ENCODE measurements at places on chromosomes 3 and 15. TPM values are rescaled to one million over a fixed set of nuclear protein-coding genes. Genes with fewer than 3 reads are reported as not detected.
A peak's percentile ranks its signal among the peaks of the same experiment; 100 is the strongest.

SPRED1 gene
- 0.92 TPM for total RNA-seq

DNA sequence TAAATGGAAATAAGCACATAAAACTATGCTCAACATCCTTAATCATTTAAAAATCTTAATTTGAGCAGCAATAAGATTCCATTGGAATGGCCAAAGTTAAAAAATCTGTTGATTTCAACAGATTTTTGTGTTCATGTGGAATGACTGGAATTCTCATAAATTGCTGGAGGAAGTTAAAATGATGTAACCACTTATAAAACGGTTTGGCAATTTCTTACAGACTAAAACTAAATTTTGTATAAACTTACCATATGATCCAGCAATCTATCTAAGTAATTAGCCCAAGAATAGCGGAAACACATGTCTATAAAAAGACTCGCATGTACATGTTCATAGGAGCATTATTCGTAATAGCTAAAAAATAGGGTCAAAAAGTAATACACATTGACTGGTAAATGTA is 1713.6 kb downstream of the SI start:
- H3K4me1 ChIP-seq, result no peaks in the 10 kb centered on the region
- DNase-seq, result no peak
- no peak overlapping the region for H3K27ac ChIP-seq
- H3K36me3 ChIP-seq, result no peaks in the 10 kb centered on the region

DNA sequence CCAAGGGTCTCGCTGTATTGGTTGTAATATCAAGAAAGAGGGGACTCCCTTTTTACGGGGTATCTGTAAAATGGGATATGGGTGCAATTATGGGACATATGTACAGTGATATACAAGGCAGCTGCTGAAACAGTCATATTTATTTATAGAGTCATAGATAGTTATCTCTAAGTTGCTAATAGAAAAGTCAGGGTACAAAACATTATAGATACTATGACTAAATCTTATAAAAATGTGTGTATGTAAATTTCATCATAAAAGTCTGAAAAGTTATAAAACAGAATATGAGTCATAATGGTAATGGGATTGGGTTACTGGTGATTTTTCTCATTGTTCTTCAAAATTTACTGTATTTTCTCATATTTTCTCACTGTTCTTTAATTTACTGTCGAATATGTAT is 344.9 kb upstream of the SLCO3A1 start:
- H3K27me3 ChIP-seq, result no peaks in the 10 kb centered on the region
- no peak overlapping the region for H3K27ac ChIP-seq
- no peaks in the 10 kb centered on the region for H3K4me1 ChIP-seq
- no peak overlapping the region for H3K4me3 ChIP-seq
- H3K36me3 ChIP-seq, result no peaks in the 10 kb centered on the region

UNC13C gene
- total RNA-seq, result not detected

GRCh38 chr3:81823882-81824395 is 62.5 kb upstream of the GBE1 start:
- H3K27me3 ChIP-seq, result peaks cover 4% of the 10 kb centered on the region
- no peak for DNase-seq
- no peaks in the 10 kb centered on the region for H3K4me1 ChIP-seq
- no peak overlapping the region for H3K4me3 ChIP-seq
- no peaks in the 10 kb centered on the region for H3K36me3 ChIP-seq

- peak; percentile 80 for DNase-seq
- no peaks in the 10 kb centered on the region for H3K36me3 ChIP-seq
- no peaks in the 10 kb centered on the region for H3K27me3 ChIP-seq
- H3K27ac ChIP-seq, result peak overlapping the region; percentile 86
- no peak overlapping the region for H3K4me3 ChIP-seq
These were observed 20.6 kb upstream of the KCTD6 start for GRCh38 chr3:58471025-58471887.

GOLGA8T gene
- total RNA-seq, result 0.19 TPM

- H3K27ac ChIP-seq, result no peak overlapping the region
- no peak overlapping the region for H3K4me3 ChIP-seq
- H3K36me3 ChIP-seq, result peaks cover 4% of the 10 kb centered on the region
- no peaks in the 10 kb centered on the region for H3K27me3 ChIP-seq
- no peak for DNase-seq
- peaks cover 44% of the 10 kb centered on the region for H3K4me1 ChIP-seq
These were observed 86.5 kb downstream of the TNIK start for GRCh38 chr3:171373711-171374110.

DNA sequence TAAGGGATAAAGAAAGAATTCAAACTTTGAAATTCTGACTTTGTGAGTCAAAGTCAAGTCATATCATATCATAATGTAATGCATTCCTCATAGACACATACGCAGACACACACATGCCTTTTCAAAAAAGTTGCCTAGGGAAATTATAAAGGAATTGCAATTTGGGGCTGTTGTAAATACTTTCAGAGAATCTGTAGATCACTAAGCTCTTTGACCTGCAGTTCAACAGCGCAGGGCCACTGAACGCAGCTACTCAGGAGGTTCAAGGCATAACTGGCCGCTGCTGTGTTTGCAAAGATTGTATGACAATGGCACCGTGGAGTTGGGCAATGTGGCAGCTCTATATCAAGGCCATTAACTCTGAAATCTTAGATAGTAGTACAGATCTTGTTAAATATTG is 188.4 kb upstream of the THRB start:
- no peak overlapping the region for H3K4me3 ChIP-seq
- H3K36me3 ChIP-seq, result no peaks in the 10 kb centered on the region
- peaks cover 17% of the 10 kb centered on the region for H3K27me3 ChIP-seq
- H3K27ac ChIP-seq, result no peak overlapping the region

DPH3 gene
- total RNA-seq, result 23.4 TPM

DNA sequence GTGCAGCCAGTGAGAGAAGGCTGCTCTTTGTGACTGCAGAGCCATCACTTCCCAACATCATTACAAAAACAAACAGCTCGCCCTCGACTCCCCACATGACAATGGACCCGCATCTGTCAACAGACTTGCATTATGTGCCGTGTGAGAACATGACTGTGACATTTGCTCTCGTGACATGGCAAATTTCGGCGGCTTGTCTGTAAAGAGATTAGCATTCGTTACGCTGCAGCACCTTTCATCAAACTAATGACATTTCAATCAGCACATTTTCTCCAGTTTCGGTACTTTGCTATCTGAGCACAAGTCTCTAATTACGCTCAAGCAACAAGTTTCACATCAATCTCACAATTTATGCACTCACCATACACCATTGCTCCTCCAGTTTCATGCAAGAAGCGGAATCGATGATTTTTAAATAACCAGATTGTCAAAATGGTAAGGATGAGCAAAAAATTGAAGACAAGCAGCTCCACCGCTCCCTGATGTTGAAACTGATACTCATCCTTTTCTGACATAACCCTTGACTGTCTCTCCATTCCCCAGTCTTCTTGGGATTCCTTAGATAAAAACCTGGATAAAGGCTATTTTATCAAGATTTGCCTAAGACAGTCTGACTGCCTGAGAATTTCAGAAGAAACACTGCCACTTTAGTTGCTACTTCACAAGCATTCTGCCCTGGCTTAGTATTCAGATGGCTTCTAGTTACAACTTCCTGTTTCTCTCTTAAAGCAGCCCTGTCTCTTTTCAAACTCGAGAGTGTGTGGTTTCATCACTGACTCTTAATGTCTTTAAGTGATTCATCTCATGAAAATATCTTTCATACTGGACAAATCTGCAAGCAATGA is at the start of gene SLC9A9:
Gene SLC9A9 (minus strand): TSS at position 682 of the 845 bp plus-strand sequence. CDS start 146 bp downstream, at position 536.
- no peaks in the 10 kb centered on the region for H3K36me3 ChIP-seq
- H3K4me1 ChIP-seq, result peaks cover 52% of the 10 kb centered on the region
- DNase-seq, result peak; percentile 57
- H3K4me3 ChIP-seq, result peak within 1 kb of the TSS; percentile 92
- no peaks in the 10 kb centered on the region for H3K27me3 ChIP-seq

PAQR5 gene
- total RNA-seq, result 0.15 TPM

DNA sequence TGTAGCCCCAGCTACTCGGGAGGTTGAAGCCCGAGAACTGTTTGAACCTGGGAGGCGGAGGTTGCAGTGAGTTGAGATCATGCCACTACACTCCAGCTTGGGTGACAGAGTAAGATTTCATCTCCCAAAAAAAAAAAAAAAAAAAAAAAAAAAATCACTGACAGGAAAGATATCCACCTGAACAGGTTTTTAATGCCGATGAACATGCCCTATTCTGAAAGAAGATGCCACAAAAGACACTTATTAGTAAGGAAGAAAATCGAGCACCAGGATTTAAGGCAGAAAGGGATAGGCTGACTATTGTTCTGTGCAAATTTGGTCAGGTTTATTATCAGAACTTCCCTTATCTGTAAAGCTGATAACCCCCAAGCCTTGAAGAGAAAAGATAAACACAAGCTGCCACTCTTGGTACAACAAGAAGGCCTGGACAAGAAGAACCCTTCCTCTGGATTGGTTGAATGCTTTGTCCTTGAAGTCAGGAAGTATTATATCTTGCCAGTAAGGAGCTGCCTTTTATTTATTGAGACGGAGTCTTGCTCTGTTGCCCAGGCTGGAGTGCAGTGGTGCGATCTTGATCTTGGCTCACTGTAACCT is 2.7 kb upstream of the PARP16 start:
- DNase-seq, result no peak
- H3K27ac ChIP-seq, result no peak overlapping the region
- H3K4me1 ChIP-seq, result peaks cover 22% of the 10 kb centered on the region
- no peaks in the 10 kb centered on the region for H3K36me3 ChIP-seq
- H3K4me3 ChIP-seq, result no peak overlapping the region

DNA sequence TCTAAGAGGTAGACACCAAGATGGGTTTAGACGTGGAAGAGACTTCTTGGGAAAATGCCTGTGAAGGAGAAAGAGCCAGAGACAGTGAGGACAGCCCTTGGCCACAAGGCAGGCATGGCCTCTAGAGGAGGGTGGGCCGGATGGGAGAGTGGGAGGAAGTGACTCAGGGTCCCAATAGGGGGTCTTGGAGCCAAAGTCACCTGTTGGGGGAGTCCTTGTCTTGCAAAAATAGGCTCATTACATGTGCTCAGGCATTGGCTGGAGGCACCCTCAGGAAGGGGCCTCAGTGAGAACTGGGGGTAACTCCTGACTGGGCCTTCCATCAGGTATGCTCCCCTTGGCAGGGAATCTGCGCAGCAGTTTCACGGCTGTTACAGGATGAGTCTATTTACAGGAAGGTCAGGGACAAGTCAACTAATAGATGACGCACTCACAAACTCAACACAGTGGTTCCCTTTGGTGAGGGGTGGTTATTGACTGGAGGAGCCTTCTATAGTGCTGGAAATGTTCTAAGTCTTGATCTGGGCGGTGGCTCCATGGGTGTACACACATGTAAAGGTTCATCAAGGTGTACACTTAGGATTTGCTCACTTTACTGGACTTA is 259.6 kb downstream of the XXYLT1 start:
- no peak overlapping the region for H3K27ac ChIP-seq
- DNase-seq, result no peak
- H3K4me1 ChIP-seq, result peaks cover 4% of the 10 kb centered on the region
- H3K27me3 ChIP-seq, result peaks cover 4% of the 10 kb centered on the region
- H3K36me3 ChIP-seq, result no peaks in the 10 kb centered on the region

DNA sequence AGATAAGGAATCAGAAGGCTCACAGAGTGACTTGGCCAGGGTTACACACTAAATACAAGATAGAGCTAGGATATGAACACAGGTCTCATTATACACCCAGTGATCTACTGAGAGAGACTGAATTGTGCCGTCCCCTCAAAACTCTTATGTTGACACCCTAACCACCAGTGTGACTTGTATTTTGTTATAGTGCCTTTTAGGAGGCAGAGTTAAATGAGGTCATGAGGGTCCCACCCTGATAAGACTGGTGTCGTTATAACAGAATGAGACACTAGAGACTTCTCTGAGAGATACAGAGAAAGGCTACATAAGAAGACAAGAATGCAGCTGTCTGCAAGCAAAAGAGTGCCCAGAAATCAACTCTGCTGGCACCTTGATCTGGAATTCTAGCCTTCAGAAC is 12.6 kb downstream of the KPNA1 start:
- no peak for DNase-seq
- H3K27me3 ChIP-seq, result no peaks in the 10 kb centered on the region
- H3K27ac ChIP-seq, result no peak overlapping the region
- H3K36me3 ChIP-seq, result peaks cover 11% of the 10 kb centered on the region
- H3K4me3 ChIP-seq, result no peak overlapping the region

GRCh38 chr3:134317106-134317947 is 56.9 kb downstream of the AMOTL2 start:
- no peaks in the 10 kb centered on the region for H3K4me1 ChIP-seq
- peaks cover 28% of the 10 kb centered on the region for H3K27me3 ChIP-seq
- H3K27ac ChIP-seq, result no peak overlapping the region
- DNase-seq, result no peak
- H3K36me3 ChIP-seq, result no peaks in the 10 kb centered on the region
- no peak overlapping the region for H3K4me3 ChIP-seq

GRCh38 chr3:137944593-137944992 is 65.4 kb upstream of the CLDN18 start:
- no peak overlapping the region for H3K27ac ChIP-seq
- H3K4me3 ChIP-seq, result no peak overlapping the region
- no peaks in the 10 kb centered on the region for H3K27me3 ChIP-seq
- no peak for DNase-seq
- H3K4me1 ChIP-seq, result no peaks in the 10 kb centered on the region
- H3K36me3 ChIP-seq, result no peaks in the 10 kb centered on the region

DNA sequence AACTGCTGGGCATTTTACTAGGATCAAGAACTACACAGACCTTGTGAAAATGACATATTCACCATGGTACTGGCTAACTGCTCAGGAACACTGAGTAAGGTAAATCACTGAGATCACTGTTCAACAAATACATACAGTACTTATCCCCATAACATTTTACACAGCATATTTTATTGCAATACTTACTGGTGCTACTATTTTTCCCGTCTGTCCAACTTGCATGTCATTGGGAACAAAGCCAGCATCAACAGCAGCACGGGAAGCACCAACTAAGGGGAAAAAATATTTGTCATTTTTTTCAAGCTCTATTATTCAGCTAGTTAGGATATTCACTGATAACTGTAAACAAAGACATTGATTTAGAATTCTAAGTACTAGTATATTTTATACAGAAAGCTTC is 37.0 kb downstream of the ETFA start:
- H3K4me1 ChIP-seq, result no peaks in the 10 kb centered on the region
- H3K4me3 ChIP-seq, result no peak overlapping the region
- H3K36me3 ChIP-seq, result peaks cover 52% of the 10 kb centered on the region

GRCh38 chr15:84736375-84736774 is 12.0 kb upstream of the ZNF592 start:
- peak; percentile 90 for DNase-seq
- no peaks in the 10 kb centered on the region for H3K36me3 ChIP-seq
- H3K27ac ChIP-seq, result peak overlapping the region; percentile 96

DNA sequence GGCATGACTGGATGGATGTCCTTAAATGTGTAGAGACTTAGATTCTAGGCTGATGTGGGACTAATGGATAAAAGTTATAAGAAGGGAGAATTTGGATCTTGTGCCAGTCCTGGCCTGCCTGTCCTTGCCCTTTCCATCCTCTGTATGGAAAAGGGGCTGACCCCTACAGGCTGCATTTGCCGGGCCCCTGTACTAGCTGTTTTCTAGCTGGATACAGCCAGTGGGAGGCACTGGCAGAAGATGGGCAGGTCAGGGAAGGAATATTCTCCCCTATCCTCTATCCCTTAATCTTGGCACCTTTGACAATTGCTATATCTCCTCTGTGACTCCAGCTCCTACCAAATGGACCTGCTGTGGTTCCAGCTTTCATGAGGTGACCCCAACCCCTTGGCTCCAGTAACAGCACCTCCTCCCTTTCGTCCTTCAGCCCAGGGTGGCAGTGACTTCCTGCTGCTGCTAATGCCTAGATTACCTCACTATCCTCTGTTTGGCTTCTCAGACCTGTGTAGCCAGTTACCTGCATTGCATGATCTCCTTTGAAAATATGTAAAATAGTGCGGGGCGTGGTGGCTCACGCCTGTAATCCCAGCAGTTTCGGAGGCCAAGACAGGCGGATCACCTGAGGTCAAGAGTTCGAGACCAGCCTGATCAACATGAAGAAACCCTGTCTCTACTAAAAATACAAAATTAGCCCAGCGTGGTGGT is 6.2 kb upstream of the TNFAIP8L3 start:
- no peak overlapping the region for H3K4me3 ChIP-seq
- H3K27me3 ChIP-seq, result peaks cover 27% of the 10 kb centered on the region
- DNase-seq, result no peak

SLC24A5 gene
- not detected for total RNA-seq

Data from activated CD4-positive, alpha-beta memory T cell treated with anti-CD3 and anti-CD28 coated beads for 36 hours (primary cell).